Activated effector memory CD4-positive, alpha-beta T cell treated with anti-CD3 and anti-CD28 coated beads, Interleukin-2, amount 50 U/mL, for 16 hours (primary cell): ENCODE measurements at places on chromosomes 3 and 15.

DNA sequence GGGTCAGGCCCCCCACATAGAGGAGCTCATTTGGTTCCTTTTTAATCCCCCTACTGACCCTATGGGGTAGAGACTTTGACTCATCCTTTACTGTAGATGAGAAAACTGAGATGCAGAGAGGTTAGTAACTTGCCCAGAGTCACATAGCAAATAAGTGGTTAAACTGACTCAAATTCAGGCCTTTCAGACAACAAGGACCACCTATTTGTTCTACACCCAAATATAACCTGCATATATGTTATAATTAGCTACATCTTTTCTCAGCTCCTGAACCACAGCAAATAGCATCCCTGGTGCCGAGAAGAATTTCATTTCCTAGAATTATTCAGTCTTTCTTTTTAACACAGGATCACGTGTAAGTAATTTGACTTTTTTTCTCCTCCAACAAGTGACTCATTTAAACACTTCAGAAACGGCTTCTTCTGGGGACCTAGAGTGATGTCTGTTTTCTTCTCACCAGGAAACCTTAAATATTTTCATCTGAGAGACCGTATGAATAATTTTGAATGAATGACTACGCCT is 57.4 kb downstream of the MGLL start:
- no peak for DNase-seq

- DNase-seq: no peak
Measured at GRCh38 chr15:32888221-32888761, 170.5 kb downstream of the GREM1 start.

DNA sequence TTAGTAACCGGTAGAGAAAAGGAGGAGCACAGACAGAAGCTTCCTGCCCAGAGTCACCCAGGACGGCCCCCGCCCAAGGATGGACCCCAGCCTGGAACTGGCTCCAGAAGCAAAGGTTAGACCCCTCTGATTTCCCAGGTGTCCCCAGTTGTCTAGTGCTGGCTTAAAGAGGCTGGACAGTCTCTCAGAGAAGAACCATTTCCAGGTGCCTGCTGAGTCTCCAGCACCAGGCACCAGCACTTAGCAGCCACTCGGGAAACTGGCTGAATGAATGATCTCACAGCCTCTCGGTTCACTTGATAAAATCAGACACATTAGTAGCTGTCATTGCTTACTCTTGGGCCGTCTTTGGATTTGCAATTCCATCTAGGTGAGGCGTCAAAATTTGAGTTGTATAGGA is 139.7 kb upstream of the HES1 start:
- no peak for DNase-seq

- no peak for DNase-seq
Measured at GRCh38 chr3:175329373-175329772, 470.2 kb downstream of the NAALADL2 start.
